Kidney (tissue), 22 donors: ENCODE measurements at places on chromosomes 3 and 15. TPM values are rescaled to one million over a fixed set of nuclear protein-coding genes. Genes with fewer than 3 reads are reported as not detected.
A peak's percentile ranks its signal among the peaks of the same experiment; 100 is the strongest.

GRCh38 chr3:5480190-5480589 is 292.7 kb downstream of the EDEM1 start:
- no peaks in the 10 kb centered on the region for H3K27me3 ChIP-seq
- H3K27ac ChIP-seq: no peak overlapping the region
- H3K4me1 ChIP-seq: no peaks in the 10 kb centered on the region
- H3K4me3 ChIP-seq: no peak overlapping the region
- H3K36me3 ChIP-seq: no peaks in the 10 kb centered on the region
- no peak for DNase-seq

GRCh38 chr15:61835496-61836106 is 224.6 kb downstream of the VPS13C start:
- no peaks in the 10 kb centered on the region for H3K36me3 ChIP-seq
- H3K27me3 ChIP-seq: no peaks in the 10 kb centered on the region
- DNase-seq: no peak
- H3K4me3 ChIP-seq: no peak overlapping the region
- H3K27ac ChIP-seq: no peak overlapping the region

DNA sequence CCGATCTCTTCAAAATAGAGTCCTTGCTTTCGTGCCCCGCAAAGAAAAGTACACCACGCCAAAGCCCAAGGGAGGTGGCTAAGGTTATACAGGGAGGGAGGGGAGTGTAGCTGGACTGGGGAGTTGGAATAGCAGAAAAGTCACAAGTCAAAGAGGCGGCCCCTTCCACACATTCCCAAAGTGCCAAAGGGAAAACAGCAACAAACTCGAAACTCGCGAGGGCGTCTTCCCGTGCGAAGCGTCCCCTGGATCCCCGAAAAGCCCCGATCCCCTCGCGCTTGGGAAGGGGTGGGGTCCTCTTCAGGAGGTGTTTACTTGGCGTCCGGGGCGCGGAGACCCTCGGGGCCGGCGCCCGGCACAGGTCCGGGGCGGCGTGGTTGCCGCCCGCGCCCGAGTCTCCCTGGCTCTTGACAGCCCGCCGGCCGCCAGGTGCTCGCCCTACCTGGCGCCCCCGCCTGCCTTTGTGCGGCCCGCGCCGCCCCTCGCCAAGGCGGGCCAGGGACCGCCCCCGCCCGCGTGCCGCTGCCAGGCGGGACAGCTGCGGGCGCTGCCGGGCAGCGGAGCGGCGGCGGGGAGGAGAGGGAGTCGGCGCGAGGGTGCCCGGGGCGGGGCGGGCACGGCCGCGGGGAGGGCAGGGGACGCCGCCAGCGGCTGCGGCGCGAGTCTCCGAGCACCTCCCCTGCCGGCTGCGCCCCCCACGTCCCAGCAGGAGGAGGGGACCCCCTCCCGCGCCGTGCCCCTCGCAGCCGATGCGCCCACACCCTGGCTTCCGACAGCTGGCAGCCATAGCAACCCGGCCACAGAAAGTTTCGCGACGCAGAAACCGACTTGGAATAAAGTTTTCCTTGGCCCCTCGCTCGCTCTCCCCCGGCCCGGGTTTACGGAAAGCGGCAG is 966 bp downstream of the MYO1E start:
- H3K27ac ChIP-seq: peak overlapping the region; percentile 95
- no peaks in the 10 kb centered on the region for H3K36me3 ChIP-seq
- no peaks in the 10 kb centered on the region for H3K27me3 ChIP-seq
- peak; percentile 27 for DNase-seq

GRCh38 chr15:30059771-30060170 is 23.0 kb upstream of the GOLGA8J start:
- H3K27ac ChIP-seq: no peak overlapping the region
- no peaks in the 10 kb centered on the region for H3K4me1 ChIP-seq
- no peak for DNase-seq
- H3K36me3 ChIP-seq: no peaks in the 10 kb centered on the region
- H3K27me3 ChIP-seq: no peaks in the 10 kb centered on the region

DNA sequence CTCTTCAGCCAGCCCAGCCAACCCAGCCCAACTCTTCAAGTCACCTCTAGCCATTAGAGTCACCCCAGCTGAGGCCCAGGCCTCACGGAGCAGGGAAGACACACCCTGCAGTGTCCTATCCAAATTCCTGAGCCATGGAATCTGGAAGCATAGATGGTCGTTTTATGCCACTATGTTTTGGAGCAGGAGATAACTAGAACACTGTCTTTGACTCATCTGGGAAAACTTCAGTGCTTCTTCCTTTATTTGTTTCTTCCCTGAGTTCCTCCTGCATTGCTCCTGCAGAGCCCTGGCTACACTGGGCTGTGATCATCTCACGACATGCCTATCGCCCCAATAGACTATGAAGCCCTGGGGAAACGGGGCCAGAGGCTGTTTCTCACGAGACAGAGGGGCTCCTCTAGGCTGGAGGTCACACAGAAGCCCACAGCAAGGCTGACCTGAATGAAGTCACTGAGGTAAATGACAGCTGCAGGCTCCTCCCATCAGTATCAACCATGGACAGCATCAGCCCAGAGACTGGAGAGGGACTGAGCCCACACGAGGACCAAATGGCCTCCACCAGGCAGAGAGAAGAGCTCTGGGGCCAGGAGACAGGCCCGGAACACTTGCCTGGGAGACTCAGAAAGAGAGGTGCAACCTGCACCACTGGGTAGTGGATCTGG is 22.7 kb downstream of the CRABP1 start:
- no peaks in the 10 kb centered on the region for H3K4me1 ChIP-seq
- H3K4me3 ChIP-seq: no peak overlapping the region
- H3K36me3 ChIP-seq: no peaks in the 10 kb centered on the region
- no peaks in the 10 kb centered on the region for H3K27me3 ChIP-seq
- DNase-seq: no peak
- H3K27ac ChIP-seq: no peak overlapping the region

- H3K27ac ChIP-seq: no peak overlapping the region
- no peaks in the 10 kb centered on the region for H3K4me1 ChIP-seq
- H3K4me3 ChIP-seq: no peak overlapping the region
- no peaks in the 10 kb centered on the region for H3K36me3 ChIP-seq
- DNase-seq: no peak
These were observed 34.5 kb downstream of the ZFAND6 start for GRCh38 chr15:80093854-80094418.

DNA sequence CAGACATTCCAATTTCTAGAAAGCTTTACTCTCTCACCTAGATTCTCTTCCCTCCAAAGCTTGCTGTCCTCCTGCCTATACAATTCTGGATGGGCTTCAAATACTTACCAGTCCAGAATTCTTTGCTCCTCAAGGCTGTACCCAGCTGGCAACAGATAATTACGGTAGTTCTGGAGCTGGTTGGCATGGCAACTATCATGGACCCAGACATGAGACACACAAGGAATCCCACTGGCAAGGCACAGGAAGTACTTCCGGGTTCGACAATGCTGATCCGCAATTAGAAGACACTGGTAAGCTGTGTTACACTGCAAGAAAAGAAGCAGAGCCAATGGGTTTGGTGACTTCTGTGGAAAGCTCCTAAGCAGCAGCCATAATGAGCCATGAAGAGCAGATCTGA is 37.9 kb downstream of the TUBGCP4 start:
- H3K36me3 ChIP-seq: peaks cover 40% of the 10 kb centered on the region
- DNase-seq: no peak
- no peaks in the 10 kb centered on the region for H3K27me3 ChIP-seq
- H3K4me3 ChIP-seq: no peak overlapping the region

DNA sequence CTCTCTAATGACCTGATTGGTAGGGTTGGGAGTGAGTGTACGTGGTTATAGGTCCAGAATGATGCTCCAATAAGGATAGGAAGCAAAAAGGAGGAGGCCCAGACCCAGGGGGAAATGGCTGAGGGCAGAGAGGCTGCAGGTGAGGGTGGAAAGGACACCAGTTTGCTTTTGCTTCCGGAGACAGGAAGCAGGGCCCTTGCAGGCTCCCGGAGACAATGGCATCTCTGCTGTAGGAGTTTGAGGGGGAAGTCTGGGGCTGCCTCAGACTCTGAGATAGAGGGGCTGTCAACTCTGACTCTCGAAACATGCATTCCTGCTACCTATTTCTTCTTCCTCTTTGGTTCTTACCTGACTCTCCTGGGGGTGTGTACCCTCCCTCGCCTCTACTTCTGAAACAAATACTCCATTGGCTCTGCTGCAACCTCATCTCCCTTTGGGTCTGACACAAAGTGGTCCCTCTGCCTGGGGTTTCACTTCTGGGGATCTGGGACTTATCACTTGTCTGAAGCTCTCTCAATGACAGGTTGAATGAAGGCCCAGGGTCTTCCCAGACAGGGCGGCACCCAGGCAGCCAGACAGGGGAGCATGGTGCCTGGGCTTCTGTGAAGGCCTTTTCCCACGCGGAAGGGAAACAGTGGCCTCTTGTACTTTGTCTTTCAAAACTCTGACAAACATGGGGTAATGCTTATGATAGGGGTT is 61.5 kb downstream of the CHRD start:
- no peaks in the 10 kb centered on the region for H3K4me1 ChIP-seq
- no peaks in the 10 kb centered on the region for H3K36me3 ChIP-seq
- no peak overlapping the region for H3K4me3 ChIP-seq
- no peaks in the 10 kb centered on the region for H3K27me3 ChIP-seq

DNA sequence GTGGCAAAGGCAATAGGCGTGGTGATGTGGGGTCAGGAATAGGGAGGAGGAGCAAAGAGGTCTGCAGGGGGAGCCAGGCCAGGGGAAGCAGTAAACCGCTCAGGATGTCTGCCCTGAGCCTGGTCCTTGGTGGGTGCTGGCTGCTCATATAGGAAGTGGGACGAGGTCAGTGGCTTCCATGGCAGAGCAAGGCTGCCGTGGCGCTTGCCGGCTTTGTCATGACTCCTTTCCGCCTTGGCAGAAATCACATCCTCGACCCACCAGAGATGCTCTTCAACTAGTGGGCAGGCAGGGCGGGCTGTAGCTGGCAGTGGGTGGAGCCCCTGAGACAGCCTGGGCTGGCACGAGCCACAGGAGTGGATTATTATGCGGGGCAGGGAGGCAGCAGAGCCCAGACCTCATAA is 13.1 kb upstream of the SKOR1 start:
- no peak overlapping the region for H3K4me3 ChIP-seq
- H3K4me1 ChIP-seq: no peaks in the 10 kb centered on the region
- no peak for DNase-seq
- no peaks in the 10 kb centered on the region for H3K36me3 ChIP-seq
- H3K27me3 ChIP-seq: no peaks in the 10 kb centered on the region

GRCh38 chr3:129575233-129575996 is 31.1 kb downstream of the PLXND1 start:
- H3K4me3 ChIP-seq: no peak overlapping the region
- H3K4me1 ChIP-seq: no peaks in the 10 kb centered on the region
- H3K36me3 ChIP-seq: no peaks in the 10 kb centered on the region
- no peaks in the 10 kb centered on the region for H3K27me3 ChIP-seq

Gene ABI3BP
- total RNA-seq: 160 TPM

Gene CLDN18
- total RNA-seq: not detected

DNA sequence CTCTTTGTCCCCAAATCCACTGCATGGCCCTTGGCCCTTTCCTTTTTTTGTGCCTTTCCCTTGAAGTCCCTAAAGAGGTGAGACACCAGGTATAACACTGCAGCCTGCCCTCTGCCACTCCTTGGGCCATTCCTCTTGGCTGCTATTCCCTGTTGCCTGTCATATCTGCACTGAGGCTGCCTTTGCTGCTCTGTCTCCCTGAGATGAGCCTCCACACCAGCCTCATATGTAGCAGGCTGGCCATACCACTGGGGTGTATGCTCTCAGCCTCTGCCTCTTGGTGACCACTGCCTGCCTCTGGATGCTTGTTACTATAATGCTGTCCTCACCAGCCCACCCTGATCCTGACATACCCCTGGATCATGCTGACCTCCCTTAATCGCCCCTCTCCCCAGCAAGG is 252.0 kb downstream of the CLSTN2 start:
- H3K4me3 ChIP-seq: no peak overlapping the region
- H3K27me3 ChIP-seq: no peaks in the 10 kb centered on the region
- no peaks in the 10 kb centered on the region for H3K4me1 ChIP-seq
- DNase-seq: no peak

DNA sequence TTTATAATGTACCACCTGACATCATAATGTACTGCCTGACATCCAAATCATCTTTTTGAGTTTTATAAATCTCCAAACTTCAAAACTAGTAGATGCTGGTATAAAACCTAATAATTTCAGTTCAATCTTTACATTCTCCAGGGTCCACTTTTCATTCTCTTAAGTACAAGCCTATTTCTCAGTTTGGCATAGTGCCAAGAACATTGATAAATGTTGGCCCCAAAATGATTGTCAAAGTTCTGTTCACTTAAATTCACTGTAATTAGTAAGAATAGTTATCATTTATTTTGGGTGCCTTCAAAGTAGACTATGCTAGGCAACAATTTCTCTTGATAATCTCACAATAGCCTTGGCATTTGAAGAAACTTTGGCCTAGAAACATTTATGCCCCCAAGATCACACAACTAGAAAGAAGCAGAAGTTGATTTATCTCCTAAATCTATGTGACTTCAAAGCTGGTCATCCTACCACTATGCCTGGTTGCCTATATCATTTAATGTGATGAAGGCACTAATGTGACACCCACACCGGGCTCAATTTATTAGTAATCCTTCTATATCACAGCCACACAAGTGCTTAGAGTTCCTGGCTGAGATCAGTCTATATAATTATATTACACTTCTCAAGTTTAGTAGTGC is 101.7 kb downstream of the ZNF609 start:
- DNase-seq: no peak
- no peak overlapping the region for H3K4me3 ChIP-seq
- H3K27me3 ChIP-seq: no peaks in the 10 kb centered on the region
- no peaks in the 10 kb centered on the region for H3K4me1 ChIP-seq

DNA sequence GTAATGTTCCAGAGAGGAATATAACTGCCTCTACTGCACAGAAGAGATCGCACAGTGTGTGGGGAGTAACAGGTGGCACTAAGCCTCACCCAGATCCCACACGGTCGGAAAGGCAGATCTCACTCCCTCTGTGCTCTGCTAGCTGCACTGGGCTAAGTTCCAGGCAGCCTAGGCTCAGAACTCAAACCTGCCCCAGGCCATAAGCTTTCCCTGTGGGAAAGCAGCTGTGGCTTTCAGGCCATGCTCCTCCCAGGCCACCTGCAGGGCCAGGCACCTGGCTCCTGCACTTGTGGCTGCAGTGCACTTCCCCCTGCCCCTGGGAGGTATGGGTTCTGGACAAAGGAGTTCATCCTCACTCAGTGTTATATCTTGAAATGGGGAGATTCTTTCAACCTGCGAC is 27.5 kb downstream of the PCCB start:
- H3K4me3 ChIP-seq: no peak overlapping the region
- no peaks in the 10 kb centered on the region for H3K4me1 ChIP-seq
- H3K27ac ChIP-seq: no peak overlapping the region
- H3K27me3 ChIP-seq: no peaks in the 10 kb centered on the region
- H3K36me3 ChIP-seq: no peaks in the 10 kb centered on the region

Gene RAB6B
- 17.7 TPM for total RNA-seq
